ENCODE measurements at places on chromosomes 6 and 20. TPM values are rescaled to one million over a fixed set of nuclear protein-coding genes. Genes with fewer than 3 reads are reported as not detected.

- DNase-seq = no peak
- H3K27ac ChIP-seq = no peak overlapping the region
- no peaks in the 10 kb centered on the region for H3K4me1 ChIP-seq
- H3K27me3 ChIP-seq = no peaks in the 10 kb centered on the region
- no peaks in the 10 kb centered on the region for H3K36me3 ChIP-seq
These were observed 79.2 kb downstream of the WDR27 start for GRCh38 chr6:169622618-169623017.

GRCh38 chr20:34544109-34544796 lies 14.3 kb upstream of the MAP1LC3A start:
- H3K4me3 ChIP-seq = no peak overlapping the region
- H3K36me3 ChIP-seq = peaks cover 3% of the 10 kb centered on the region
- no peaks in the 10 kb centered on the region for H3K4me1 ChIP-seq

DNA sequence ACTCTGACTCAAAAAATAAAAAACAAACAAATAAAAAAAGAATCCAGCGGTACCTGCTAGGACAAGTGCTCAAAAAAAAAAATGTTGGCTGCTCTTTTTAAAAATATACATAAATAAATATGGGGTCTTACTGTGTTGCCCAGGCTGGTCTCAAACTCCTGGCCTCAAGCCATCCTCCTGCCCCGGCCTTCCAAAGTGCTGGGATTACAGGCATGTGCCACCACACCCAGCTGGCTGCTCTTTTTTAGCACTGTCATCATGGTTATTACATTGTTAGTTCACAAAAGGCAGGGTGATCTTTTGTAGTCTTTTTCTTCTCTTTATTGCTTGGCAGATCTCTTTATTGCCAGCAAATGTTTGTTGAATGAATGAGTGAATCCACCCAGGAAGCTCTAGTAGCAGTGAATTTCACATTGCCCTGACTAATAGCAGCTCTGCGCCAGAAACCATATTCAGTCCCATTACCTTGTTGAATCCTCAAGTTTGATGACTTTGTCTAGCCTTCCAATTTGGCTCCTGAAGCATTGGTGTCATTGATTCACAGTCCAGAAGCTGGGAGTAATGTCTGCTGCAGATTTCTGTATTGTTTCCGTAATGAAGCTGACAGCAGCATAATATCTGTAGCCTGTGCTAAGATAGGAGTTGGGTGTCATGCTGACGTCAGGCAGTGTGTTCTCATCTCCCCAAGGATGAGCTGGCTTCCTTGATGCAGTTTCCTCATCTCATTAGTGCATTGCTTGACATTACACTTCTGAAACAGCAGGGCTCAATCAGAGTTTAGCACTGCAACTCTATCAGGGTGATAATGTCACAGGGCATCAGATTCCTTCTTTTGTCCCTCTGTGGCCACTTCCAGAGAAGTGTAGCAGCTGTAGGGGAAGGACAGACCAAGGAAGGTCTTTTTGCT lies 84.9 kb upstream of the TGM3 start:
- no peaks in the 10 kb centered on the region for H3K36me3 ChIP-seq
- H3K27ac ChIP-seq = no peak overlapping the region
- no peak for DNase-seq
- no peaks in the 10 kb centered on the region for H3K4me1 ChIP-seq
- H3K27me3 ChIP-seq = no peaks in the 10 kb centered on the region

DNA sequence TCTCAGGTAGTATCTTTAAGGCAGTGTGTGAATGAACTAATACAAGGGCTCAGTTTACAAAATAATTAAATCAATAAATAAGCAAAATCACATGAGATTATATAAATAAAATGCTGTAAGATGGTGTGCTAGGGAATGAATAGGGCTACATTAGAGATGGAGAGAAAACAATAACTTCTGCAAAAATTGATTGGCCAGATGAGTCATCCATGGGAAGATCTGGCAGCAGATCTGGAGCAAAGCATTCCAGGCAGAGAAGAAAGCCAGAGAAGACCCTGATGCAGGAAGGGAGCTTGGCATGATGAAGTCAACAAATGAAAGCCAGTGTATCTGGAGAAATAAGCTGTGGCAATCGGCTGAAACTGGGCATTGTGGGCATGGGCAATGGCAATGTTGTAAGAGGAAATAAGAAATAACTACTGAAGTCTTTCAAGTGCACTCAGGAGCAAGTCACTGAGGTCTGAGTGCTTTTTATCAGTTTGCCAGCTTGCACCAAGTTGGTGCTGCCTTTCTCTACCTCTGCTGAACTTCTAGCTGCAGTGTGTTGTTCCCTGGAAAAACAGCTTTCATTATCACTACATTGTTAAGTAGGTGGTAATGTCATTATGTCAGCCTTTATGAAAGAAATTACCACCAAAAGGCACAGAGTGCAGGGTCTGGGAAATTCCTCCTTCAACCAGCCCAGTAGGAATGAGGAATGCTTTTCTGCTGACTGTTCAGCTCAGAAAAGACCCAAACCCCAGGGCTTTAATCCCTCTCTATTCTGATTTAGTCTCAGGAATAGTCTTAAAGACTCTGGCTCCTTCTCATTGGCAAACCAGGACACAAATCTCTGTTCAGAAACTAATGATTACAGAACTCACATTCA lies 231.6 kb downstream of the HTR1B start:
- no peak for DNase-seq
- no peaks in the 10 kb centered on the region for H3K36me3 ChIP-seq
- no peaks in the 10 kb centered on the region for H3K27me3 ChIP-seq
- no peaks in the 10 kb centered on the region for H3K4me1 ChIP-seq
- no peak overlapping the region for H3K4me3 ChIP-seq

DNA sequence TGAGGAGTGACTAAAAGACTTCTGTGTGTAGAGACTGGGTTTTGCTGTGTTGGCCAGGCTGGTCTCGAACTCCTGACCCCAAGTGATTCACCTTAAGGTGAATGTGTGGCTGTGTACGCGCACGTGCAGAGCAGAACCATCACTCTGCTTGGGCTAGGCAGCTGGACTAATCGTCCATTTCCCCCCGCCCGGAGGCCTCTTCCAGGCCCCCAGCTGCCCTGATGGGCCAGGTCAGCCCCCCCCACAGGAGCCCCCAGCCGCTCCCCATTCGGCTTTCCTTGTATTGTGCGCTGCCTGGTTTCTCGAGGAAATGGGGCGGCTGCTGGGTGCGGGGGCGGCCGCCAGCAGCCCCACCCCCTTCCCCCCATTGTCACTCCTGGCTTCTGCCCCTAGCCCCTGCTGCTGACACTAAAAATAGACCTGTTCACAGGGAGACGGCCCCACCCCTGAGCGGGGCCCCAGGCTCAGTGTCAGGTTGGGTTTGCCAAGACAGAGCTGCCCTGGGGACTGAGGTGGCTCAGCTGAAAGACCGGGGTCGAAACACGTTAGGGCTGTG lies 24.6 kb upstream of the CSNK2A1 start:
- DNase-seq = no peak
- no peaks in the 10 kb centered on the region for H3K27me3 ChIP-seq
- H3K4me3 ChIP-seq = no peak overlapping the region
- H3K36me3 ChIP-seq = no peaks in the 10 kb centered on the region
- H3K4me1 ChIP-seq = no peaks in the 10 kb centered on the region

DNA sequence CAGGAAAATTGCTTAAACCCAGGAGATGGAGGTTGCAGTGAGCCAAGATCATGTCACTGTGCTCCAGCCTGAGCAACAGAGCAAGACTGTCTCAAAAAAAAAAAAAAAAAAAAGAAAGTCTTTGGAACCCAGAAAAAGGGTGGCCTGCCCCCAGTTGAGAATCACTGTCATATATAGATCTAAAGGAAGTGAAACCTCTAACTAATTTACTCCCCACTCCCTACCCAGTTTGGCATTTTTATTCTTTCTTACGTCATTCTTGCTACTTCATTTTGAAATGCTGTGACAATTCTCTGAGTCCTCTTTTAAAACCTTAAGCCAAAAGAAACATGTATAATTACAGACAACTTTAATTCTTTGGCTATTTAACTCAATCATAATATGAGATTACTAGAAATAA lies 254.8 kb downstream of the CDC5L start:
- H3K36me3 ChIP-seq = no peaks in the 10 kb centered on the region
- no peak overlapping the region for H3K4me3 ChIP-seq
- no peak overlapping the region for H3K27ac ChIP-seq
- no peaks in the 10 kb centered on the region for H3K4me1 ChIP-seq
- no peaks in the 10 kb centered on the region for H3K27me3 ChIP-seq
- DNase-seq = no peak

Gene BFSP1
- 9.9 TPM for polyA plus RNA-seq

Gene NAA20
- 56.0 TPM for polyA plus RNA-seq

DNA sequence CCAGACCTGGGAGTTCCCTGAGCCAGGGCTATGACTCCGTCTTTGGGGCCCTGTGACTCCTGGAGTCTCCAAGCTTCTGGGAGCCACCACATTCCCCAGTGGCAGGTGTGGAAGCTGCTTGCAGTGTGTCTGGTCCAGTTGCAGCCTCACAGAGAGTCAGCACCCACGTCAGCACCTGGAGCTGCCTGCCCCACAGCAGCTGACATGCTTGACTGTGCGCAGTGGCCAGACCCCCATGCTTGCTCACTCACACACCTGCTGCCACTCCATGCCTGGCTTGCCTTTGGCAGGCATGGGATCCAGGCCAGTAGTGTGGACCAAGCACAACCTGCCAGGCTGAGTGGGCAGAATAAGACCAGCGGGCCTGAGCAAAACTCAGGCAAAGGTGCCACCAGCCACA lies 31.0 kb upstream of the ASIP start:
- no peak for DNase-seq
- no peaks in the 10 kb centered on the region for H3K4me1 ChIP-seq
- no peaks in the 10 kb centered on the region for H3K27me3 ChIP-seq
- no peak overlapping the region for H3K4me3 ChIP-seq

- no peaks in the 10 kb centered on the region for H3K36me3 ChIP-seq
- no peak for DNase-seq
- H3K27me3 ChIP-seq = no peaks in the 10 kb centered on the region
- no peaks in the 10 kb centered on the region for H3K4me1 ChIP-seq
These were observed 31.7 kb downstream of the PLEKHG1 start for GRCh38 chr6:150631283-150631983.

DNA sequence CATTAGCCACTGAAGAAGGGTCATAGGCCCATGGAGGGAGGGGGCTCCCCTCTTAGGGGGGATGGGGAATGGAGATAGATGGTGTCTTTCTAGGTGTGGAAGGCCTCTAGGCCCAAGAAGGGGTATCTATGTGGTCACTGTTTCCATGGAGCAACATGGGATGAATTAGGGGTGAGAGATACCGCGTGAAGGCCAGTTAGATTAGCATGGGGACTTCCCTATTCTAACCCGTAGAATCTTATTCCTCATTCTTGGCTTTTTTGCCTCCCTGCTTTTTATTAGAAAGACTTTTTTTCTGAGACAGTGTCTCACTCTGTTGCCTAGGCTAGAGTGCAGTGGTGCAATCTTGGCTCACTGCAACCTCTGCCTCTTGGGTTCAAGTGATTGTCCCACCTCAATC lies 3.2 kb downstream of the RAB44 start:
- no peak overlapping the region for H3K4me3 ChIP-seq
- H3K36me3 ChIP-seq = no peaks in the 10 kb centered on the region
- no peak for DNase-seq
- H3K4me1 ChIP-seq = no peaks in the 10 kb centered on the region
- H3K27ac ChIP-seq = no peak overlapping the region
- no peaks in the 10 kb centered on the region for H3K27me3 ChIP-seq

GRCh38 chr6:99022039-99022609 lies 74.4 kb upstream of the FBXL4 start:
- H3K4me3 ChIP-seq = no peak overlapping the region
- H3K27ac ChIP-seq = no peak overlapping the region
- H3K36me3 ChIP-seq = no peaks in the 10 kb centered on the region
- DNase-seq = no peak
- no peaks in the 10 kb centered on the region for H3K27me3 ChIP-seq
- H3K4me1 ChIP-seq = no peaks in the 10 kb centered on the region

- no peaks in the 10 kb centered on the region for H3K36me3 ChIP-seq
- H3K4me3 ChIP-seq = no peak overlapping the region
- H3K27me3 ChIP-seq = no peaks in the 10 kb centered on the region
- no peak overlapping the region for H3K27ac ChIP-seq
- no peaks in the 10 kb centered on the region for H3K4me1 ChIP-seq
- no peak for DNase-seq
These were observed 133.3 kb downstream of the IPCEF1 start for GRCh38 chr6:154223296-154223695.

Gene RAET1L
- not detected for polyA plus RNA-seq

DNA sequence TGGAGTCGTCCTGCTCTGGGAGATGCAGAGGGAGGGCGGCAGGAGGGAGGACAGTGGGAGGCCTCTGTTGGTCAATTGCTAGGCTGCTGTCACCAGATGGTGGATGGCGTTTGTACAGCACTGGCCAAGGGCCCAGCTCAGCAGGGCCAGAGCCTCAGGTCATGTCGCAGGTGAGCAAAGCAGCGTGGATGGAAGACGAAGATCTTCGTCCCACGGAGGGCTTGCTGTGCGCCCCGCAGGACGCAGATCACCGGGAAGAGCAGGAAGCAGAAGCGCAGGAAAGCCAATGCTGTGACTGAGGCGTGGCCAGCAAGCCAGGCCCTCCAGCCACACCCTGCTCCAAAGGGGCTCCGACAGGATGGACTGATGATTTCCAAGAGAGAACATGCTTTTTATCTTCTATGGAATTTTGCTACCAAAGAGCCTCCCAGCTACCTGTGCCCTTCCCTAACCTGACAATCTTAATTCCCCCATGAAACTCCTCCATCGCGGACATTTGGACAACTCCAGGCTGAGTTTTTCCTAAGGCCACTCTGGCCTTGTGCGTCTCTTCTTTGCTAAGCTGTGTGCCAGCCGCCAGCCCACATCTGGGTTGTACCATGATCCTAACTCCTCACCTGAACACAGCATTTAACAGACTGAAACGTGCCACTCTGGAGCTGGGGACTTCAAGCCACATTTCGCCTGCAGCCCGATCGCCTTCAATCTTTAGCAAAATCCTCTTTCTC lies 3.5 kb upstream of the SLCO4A1 start:
- no peaks in the 10 kb centered on the region for H3K27me3 ChIP-seq
- no peaks in the 10 kb centered on the region for H3K4me1 ChIP-seq
- H3K4me3 ChIP-seq = no peak overlapping the region
- no peaks in the 10 kb centered on the region for H3K36me3 ChIP-seq
- no peak overlapping the region for H3K27ac ChIP-seq

GRCh38 chr6:149063468-149063867 lies 254.0 kb upstream of the TAB2 start:
- H3K4me3 ChIP-seq = no peak overlapping the region
- H3K4me1 ChIP-seq = peaks cover 3% of the 10 kb centered on the region
- H3K27me3 ChIP-seq = no peaks in the 10 kb centered on the region
- DNase-seq = no peak
- no peaks in the 10 kb centered on the region for H3K36me3 ChIP-seq

GRCh38 chr6:32816746-32817204 lies at the start of gene HLA-DOB:
Gene HLA-DOB, minus strand, starts transcription at chr6:32817002. Its CDS starts 51 bp downstream, at chr6:32816951.
- H3K27ac ChIP-seq = no peak within 1 kb of the TSS
- H3K27me3 ChIP-seq = no peaks in the 10 kb centered on the region
- no peak for DNase-seq
- H3K4me3 ChIP-seq = no peak within 1 kb of the TSS
- H3K4me1 ChIP-seq = no peaks in the 10 kb centered on the region

- no peaks in the 10 kb centered on the region for H3K27me3 ChIP-seq
- DNase-seq = no peak
- H3K27ac ChIP-seq = no peak overlapping the region
- H3K4me1 ChIP-seq = no peaks in the 10 kb centered on the region
These were observed 35.6 kb upstream of the KCNK16 start for GRCh38 chr6:39357998-39358686.

Gene CTAGE9
- polyA plus RNA-seq = not detected

Measured in aorta (tissue), 5 donors.